ENCODE measurements at places on chromosomes 4 and X. TPM values are rescaled to one million over a fixed set of nuclear protein-coding genes. Genes with fewer than 3 reads are reported as not detected.

SPATA18 gene
- 4.1 TPM for total RNA-seq

GRCh38 chr4:54085284-54085683 is 14.7 kb upstream of the GSX2 start:
- DNase-seq: peak; percentile 92

- DNase-seq: no peak
Measured at GRCh38 chr4:73741031-73741749, 821 bp downstream of the CXCL8 start.

PAGE2 gene
- not detected for total RNA-seq

- DNase-seq: no peak
Measured at GRCh38 chr4:65670331-65671031, at the start of gene EPHA5. Gene EPHA5 (minus strand): TSS chr4:65670489. CDS start chr4:65669742, 747 bp downstream.

GAGE13 gene
- not detected for total RNA-seq

SORCS2 gene
- total RNA-seq: 0.22 TPM

DNA sequence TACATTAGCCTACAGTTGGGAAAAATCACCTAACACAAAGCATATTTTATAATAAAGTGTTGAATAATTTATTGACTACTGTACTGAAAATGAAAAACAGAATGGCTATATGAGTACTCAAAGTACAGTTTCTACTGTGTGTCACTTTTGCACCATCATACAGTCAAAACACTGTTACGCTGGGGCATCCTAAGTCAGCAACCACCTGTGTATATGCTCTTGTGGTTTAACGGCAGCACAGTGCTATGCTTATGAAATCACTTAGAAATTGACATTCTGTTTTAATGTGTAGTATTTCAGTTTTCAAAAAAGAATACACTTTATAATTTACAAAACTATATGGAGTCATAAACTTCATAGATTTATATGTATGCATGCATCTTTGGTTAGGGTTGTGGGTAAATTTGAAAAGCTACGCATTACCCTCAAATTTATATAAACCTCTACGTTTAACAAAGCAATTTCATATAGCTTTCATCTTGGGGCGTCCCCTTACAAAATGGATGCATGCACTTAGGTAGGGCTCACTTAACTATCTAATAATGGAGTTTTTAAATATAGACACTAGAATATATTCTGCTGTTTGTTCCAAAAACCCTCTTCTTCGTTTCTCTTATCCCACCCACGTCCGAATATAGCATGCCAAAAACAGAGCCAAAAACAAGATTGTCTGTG is 690 bp upstream of the NEIL3 start:
- no peak for DNase-seq

DNA sequence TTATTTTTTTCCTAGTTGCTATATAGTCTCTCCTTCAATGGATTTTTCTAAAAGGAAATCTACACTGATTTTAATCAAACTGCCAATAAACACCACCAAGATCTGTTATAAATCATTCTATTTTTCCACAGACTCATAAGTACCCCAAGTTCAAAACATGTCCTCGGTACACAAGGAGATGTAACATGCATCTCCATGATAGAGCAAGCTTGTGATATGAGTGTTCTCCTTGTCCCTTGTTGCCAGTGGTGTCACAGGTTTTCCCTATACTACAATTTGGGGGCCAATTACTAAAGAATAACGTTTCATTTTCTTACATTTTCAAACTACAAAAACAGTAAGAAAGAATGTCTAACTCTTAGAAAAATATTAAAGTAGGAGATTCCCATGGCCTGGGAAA is 491 bp downstream of the ARHGEF6 start:
- DNase-seq: no peak

GRCh38 chr4:121049072-121049599 is 23.2 kb downstream of the NDNF start:
- DNase-seq: no peak

MGARP gene
- total RNA-seq: 0.14 TPM

CYBB gene
- total RNA-seq: not detected

- DNase-seq: no peak
Measured at GRCh38 chr4:181687116-181687515, 556.1 kb upstream of the TENM3 start.

- no peak for DNase-seq
Measured at GRCh38 chr4:124322234-124323065, 390.1 kb downstream of the ANKRD50 start.

RPL34 gene
- 853 TPM for total RNA-seq

DNA sequence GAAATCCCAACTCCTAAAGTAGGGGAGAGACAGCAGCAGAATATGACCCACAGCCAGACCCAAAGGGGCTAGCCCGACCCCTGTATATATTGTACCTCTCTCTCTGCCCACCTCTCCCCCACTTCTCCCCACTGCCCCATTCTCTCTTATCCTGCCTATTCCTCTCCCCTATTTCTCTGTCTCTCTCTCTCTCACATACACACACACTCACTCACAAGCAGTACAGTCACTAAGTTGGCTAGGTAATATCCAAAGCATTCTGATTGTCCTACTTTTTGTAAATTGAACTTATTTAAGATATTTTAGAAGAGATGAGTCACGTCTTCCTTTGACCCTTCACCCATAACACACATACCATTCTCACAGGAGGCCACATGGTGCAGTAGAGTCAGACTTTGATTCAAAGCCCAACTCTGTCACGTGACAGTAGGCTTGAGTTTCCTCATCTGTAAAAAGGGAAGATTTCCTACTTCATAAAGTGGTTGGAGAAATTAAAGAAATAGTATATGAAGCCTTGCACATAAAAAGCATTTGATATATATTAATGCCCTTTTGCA is 29.5 kb downstream of the SRPX2 start:
- peak; percentile 36 for DNase-seq

GRCh38 chr4:121977251-121978171 is 25.7 kb upstream of the TRPC3 start:
- DNase-seq: no peak

- DNase-seq: no peak
Measured at GRCh38 chrX:79618280-79618679, 251.1 kb upstream of the ITM2A start.

COL4A5 gene
- total RNA-seq: 33.2 TPM

DNA sequence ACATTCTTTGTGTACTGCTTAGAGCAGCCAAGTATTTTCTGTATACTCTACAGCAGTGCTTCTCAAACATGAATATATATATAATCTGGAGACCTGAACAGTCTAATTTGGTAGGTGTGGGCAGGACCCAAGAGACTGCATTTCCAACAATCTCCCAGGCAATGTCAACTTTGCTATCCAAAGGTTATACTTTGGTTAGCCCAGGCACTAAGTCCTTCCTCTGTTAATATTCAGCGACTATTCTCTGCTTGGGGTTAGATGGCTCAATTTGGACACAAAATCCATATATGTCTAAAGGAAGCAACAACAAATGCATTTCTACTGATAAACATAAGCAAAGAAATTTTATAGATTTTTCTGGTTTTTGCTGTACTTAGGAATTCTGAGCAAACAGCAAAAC is 480.0 kb upstream of the RPS6KA3 start:
- DNase-seq: no peak

ZNF157 gene
- total RNA-seq: 0.07 TPM

DNA sequence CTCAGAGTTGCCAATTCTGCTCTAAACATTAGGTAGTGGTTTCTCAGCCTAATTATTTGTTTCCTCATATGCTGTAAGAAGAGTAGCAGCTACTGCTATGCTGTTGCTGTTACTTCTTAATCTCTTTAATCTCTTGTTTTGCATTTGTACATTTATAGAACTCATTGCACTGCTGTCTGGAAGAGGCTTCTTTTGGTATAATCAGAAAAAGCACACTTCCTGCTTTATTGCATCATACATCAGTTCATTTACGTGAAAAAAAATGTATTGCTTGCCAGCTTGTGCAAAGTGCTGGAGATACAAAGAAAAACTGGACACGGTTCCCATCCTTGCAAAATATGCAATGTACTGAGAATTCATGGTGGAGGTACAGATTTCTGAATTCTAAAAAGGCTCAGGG is 332.0 kb downstream of the GRXCR1 start:
- DNase-seq: no peak

DNA sequence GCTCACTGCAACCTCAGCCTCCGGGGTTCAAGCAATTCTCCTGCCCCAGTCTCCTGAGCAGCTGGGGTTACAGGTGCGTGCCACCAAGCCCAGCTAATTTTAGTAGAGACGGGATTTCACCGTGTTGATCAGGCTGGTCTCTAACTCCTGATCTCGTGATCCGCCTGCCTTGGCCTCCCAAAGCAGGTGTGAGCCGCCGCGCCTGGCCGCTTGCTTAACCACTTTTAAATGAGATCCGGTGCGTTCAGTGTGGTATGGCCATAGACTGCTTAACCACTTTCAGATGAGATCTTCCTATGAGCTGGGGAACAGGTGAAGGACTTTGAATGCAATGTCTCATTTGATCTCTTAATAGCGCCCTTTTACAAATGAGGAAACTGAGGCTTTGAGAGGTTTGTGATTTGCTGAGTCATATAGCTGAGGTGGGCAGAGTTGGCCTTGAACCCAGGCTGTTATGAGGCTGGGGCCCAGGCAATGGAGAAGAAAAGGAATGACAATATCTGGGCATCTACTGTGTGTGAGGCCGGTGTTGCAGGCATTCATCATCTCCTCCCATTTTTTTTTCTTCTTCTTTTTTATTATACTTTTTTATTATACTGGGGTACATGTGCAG is 41.9 kb upstream of the NSG1 start:
- no peak for DNase-seq

GRCh38 chr4:148216866-148217814 is 225.1 kb downstream of the NR3C2 start:
- DNase-seq: no peak

DNA sequence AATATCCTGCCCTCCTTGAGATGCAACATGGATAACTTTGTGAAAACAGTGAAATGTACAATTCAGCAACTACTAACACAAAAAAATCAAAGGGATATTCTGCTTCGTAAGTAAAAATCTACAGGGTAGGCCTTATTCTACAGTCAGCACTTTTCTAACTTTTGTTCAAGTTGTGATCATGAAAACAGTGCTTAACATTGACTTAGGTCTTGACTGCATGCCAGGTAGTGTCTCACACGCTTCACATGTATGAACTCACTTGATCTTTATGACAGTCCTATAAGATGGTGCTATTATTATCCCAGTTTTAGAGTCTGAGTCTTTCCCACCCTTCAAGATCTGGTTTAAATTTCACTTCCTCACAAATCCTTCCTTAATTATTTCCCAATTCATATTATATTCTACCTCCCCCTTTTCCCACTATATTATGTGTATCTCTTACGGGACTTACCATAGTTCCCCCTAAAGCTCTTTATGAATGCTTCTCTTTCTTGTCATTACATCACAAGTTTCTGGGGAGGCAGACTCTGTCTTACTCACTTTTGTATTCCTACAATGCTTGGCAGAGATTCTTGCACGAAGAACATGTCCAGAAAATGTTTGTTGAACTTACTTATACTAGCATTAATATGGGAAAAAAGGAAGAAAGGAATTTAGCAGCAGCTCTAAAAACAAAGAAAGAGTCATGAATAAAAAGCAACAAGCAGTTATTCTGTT is 179.8 kb downstream of the SCFD2 start:
- no peak for DNase-seq

RHOH gene
- not detected for total RNA-seq

PDLIM3 gene
- 8.5 TPM for total RNA-seq

ATOH1 gene
- total RNA-seq: not detected

- DNase-seq: no peak
Measured at GRCh38 chr4:22941688-22942375, 249.1 kb downstream of the GBA3 start.

GRCh38 chrX:40172401-40173142 is 74.8 kb upstream of the BCOR start:
- no peak for DNase-seq

OPHN1 gene
- 2.8 TPM for total RNA-seq

DNA sequence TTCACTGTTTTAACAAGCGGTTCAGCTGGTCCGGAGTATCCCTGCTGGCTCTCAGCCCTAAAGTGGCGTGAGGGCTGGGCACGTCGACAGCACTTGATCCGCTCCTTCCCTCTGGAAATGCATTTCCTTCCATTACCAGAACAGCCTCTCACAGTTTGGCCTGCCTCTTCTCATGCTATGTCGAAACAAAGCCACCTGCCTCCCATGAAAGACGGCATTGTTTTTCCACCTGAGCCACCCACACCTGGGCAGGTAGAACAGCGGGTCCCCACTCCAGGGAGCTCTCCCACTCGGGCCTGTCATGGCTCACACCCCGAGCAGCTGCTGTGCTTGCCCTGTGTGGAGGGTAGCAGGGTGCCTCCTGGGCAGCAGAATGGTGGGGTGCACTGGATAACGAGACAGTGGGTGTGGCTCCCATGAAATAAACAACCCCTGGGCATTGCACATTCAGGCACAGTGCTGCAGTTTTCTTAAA is 86.2 kb downstream of the FHDC1 start:
- DNase-seq: no peak

CT45A3 gene
- not detected for total RNA-seq

ARHGEF6 gene
- 0.36 TPM for total RNA-seq

ALAS2 gene
- total RNA-seq: not detected

DNA sequence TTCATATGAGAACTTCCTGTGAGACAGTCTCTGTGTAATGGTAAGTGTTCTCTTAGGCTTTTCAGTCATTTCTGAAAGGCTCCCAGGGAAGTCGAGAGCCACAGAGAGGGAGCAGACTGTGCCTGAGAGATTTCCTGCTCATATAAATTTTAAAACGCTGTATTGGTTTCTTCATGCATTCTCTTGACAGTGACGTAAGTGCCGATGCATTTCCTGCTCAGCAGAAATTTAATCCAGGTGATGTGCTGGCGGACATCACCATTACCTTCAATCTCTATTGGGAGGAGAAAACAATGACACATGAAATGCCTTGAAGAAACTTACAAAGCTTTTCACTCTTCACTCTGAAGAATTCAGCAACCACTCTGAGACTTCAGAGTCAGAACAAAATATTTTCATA is 383.6 kb downstream of the BMPR1B start:
- DNase-seq: no peak

DNA sequence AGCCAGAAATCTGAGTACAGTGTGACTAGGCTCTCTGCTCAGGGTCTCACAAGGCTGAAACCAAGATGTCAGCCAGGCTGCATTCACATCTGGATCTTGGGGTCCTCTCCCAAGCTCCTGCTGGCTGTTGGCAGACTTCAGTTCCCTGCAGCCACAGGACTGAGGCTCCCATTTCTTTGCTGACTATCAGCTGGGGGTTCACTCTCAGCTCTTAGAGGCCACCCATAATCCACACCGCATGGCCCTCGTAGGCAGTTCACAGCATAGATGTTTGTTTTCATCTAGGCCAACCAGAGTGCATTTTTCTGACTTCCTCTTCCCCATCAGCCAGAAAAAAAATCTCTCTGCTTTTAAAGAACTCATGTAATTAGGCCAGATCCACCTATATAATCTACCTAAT is 8.2 kb upstream of the WDR44 start:
- DNase-seq: no peak

DNA sequence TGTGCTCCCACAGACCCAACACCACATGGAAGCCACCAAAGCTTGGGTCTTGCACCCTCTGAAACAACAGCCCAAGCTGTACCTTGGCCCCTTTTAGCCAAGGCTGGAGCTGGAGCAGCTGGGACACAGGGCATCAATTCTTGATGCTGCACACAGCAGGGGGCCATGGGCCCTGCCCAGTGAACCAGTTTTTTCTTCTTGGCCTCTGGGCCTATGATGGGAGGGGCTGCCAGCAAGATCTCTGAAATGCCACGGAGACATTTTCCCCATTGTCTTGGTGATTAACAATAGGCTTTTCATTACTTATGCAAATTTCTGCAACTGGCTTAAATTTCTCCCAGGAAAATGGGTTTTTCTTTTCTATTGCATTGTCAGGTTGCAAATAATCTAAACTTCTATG is 49.0 kb downstream of the SPANXA2 start:
- no peak for DNase-seq
